ENCODE measurements at places on chromosomes 2 and 18. TPM values are rescaled to one million over a fixed set of nuclear protein-coding genes. Genes with fewer than 3 reads are reported as not detected.

Gene TDRD15
- polyA plus RNA-seq: not detected

Gene DNAJC5G
- 0.19 TPM for polyA plus RNA-seq

Gene LIPG
- polyA plus RNA-seq: 3.1 TPM

Gene ASXL2
- 1.8 TPM for polyA plus RNA-seq

Gene PDE1A
- polyA plus RNA-seq: 3.6 TPM

Gene CCDC85A
- polyA plus RNA-seq: 1.5 TPM

Gene LIMS1
- 18.8 TPM for polyA plus RNA-seq

DNA sequence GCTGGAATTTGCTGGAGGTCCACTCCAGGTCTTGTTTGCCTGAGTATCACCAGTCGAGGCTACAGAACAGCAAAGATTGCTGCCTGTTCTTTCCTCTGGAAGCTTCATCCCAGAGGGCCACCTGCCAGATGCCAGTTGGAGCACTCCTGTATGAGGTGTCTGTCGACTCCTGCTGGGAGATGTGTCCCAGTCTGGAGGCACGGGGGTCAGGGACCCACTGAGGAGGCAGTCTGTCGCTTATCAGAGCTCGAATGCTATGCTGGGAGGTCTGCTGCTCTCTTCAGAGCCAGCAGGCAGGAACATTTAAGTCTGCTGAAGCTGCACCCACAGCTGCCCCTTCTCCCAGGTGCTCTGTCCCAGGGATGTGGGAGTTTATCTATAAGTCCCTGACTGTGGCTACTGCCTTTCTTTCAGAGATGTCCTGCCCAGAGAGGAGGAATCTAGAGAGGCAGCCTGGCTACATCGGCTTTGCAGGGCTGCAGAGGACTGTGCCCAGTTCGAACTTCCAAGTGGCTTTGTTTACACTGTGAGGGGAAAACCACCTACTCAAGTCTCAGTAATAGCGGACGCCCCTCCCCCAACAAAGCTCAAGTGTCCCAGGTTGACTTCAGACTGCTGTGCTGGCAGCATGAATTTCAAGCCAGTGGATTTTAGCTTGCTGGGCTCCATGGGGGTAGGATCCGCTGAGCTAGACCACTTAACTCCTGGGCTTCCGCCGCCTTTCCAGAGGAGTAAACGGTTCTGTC, 301.1 kb downstream of the ERBB4 start:
- no peak for DNase-seq

DNA sequence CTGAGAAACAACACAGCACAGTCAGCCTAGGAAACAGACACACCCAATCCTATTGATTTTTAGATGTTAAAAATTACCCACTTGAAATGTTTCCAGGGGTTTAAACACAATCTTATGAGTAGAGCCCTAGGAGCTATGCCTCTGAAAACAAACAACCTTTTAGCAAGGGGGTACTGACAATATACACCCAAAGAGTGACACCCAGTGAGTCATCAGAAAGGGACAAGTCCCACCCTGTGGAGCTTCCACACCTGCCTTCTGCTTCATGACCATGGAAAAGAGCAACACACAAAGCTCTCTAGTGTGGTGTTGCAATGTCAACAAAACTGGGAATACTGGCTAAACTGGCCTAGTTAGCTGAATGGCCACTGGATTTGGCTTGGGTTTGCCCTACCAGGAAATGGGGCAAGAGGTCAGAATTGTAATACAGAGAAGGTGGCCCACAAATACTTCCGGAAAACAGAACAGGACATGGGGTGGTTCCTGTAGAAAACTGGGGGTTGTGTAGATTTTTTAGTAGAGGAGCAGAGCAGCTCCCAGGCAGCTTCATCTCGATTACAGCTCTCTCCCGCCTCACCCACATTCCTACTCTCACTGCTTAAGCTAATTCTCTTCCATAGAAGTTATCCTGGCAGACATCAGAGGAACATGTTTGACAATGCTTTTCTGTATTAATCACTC, 98.2 kb downstream of the GAREM1 start:
- no peak for DNase-seq

DNA sequence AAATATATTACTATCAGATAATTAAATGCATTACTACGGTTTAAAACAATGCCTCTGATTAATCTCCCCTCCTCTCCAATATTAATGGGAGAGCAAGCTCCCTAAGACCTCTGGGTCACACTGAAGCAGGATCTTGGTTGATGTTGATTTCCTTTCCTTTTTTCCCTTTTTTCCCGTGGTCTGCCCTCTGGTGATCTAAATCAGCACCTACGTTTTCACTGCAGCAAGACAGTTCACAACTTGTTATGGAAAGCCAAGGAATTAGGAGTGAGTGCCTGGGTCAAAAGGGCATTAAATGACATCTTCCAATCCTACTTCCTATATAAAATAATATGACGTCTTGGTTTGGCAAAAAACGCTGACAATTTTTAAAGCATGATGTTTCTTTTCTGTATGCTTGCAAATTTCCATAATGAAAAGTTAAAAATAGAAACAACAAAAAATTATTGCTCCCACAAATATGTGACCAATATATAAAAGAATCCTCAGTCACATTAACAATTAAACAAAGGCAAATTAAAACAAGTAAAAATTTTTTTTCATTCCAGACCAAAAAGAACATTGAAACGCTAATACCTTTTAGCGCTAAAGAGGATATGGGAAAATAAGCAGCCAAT, 7.9 kb upstream of the CFAP36 start:
- DNase-seq: no peak

GRCh38 chr2:172704072-172704936, 31.3 kb upstream of the RAPGEF4 start:
- no peak for DNase-seq

GRCh38 chr18:76866666-76867065, 44.3 kb downstream of the ZNF236 start:
- DNase-seq: no peak

- no peak for DNase-seq
These were observed 561.9 kb downstream of the ARHGAP15 start for GRCh38 chr2:143691121-143691520.

DNA sequence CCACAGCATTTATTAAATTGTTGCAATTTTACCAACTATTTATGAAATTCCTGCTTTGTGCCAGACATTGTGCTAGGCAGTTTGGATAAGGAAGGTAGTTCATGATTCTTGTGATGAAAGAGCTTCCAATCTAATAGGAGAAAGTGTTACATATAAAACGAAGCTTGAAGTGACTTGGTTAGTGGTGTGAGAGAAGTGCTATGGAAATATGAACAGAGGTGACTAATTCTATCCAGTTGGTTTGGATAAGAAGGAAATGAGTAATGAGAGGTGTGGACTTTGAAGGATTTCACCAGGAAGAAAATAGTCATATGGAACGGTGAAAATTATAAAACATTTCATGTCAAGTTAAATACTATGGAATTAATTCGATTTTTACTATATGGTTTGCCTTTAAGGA, 48.6 kb downstream of the EML6 start:
- DNase-seq: no peak

- no peak for DNase-seq
These were observed 20.6 kb upstream of the C2orf72 start for GRCh38 chr2:231016566-231017230.

DNA sequence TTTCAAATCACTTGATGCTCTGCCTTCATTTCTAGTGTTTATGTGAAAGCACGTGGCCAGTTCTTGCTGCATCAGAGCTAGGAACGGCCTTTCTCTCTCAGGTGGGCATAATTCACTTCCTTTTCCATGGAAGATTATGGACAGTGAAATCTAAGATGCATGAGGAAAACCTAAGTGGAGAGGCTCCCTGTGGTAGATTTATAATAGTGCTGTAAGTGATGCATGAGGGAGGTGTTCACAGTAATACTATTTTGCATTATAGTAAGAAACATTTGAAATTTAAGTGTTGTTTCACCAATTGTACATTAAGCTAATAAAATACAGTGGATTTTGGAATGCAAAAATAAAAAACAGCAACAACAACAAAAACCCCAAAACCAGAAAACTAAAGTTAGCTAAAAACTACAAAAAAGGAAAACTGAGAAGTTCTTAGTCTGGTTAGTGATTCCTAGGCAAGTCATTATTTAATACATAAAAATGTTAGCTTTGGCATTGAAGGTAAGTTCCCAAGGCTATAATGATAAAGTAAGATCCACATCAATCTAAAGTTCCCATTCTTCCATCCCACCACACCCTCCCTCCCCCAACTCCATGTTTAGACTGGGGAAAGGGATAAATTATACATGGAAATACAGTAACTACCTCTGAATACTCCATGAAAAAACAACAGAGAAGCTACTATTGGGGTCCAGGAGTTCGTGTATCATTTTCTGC, 153.9 kb downstream of the NAPG start:
- no peak for DNase-seq

GRCh38 chr18:44626807-44627206, 53.9 kb upstream of the SETBP1 start:
- DNase-seq: no peak

DNA sequence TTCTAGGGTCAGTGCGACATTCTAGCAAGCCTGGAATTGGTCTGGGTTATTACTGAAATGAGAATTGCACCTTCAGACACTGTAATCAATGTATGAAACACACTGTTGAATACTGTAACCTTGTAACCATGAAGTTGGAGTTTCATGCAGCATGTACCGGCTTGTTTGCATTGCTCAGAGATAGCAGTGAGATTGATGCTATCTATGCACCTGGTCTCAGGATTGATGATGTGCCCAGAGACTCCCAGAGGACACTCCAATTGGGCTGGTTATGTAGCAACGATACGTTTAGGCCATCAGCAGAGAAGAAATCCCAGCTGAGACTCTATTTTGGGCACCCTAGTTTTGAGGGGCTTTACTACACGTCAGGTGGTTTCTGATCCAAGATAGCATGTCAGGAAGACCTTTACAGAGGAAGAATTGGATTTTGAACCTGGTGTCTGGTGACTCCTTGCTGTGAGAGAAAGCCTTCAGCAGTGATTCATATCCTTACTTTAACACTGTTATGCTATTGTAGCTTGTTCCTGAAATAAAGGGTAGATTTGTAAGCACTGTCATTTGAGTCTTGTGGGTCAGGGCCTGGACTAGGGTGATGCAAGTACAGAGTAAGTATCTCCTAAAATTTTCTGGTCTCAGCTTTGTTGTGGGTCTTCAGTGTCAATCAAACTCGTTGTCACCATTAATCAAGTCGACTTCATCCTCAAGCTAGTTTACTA, 305.1 kb upstream of the GULP1 start:
- DNase-seq: no peak

DNA sequence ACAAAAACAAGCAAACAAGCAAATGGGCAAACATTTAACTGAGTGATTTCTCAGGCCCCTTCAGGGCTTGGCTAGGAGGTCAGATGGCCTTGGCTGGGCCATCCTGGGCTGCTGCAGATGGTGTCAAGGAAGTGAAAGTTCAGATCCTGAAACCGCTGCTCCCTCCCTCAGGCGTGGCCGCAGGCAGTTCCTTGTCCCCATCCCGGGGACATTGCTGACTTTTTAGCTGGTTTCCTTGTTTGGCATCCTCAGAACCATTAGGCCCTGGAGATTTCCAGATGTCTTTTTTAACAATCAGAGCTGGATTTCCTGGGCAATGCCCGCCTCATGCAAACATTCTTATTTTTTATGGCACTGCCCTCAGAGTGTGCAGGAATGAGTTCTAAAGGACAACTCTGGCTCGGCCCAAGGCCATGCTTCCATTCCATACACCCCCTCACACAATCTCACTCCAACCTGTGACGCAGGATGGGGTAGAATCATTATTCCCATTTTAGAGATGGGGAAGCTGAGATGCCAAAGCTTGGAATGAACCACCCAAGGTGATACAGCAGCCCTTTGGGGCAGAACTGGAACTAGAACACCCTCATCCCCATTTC, 86.1 kb upstream of the ZCCHC2 start:
- no peak for DNase-seq

DNA sequence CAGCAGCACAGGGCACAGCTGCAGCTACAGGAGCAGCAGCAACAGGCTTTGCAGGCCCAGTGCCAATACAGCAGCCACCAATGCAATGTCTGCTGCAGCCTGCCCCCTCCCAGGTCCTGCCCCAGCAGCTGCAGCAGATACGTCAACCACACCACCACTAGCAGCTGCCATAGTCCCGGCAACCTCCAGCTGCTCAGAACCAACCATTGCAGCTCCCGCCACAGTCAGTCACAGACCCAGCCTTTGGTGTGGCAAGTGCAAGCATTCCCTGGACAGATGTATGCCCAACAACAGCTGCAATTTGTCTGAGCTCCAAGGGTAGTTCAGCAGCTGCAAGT, 53.3 kb upstream of the TUBA3E start:
- DNase-seq: no peak

- no peak for DNase-seq
These were observed 12.1 kb downstream of the EPAS1 start for GRCh38 chr2:46309052-46309953.

GRCh38 chr2:46181306-46181705, 115.9 kb upstream of the EPAS1 start:
- DNase-seq: no peak

DNA sequence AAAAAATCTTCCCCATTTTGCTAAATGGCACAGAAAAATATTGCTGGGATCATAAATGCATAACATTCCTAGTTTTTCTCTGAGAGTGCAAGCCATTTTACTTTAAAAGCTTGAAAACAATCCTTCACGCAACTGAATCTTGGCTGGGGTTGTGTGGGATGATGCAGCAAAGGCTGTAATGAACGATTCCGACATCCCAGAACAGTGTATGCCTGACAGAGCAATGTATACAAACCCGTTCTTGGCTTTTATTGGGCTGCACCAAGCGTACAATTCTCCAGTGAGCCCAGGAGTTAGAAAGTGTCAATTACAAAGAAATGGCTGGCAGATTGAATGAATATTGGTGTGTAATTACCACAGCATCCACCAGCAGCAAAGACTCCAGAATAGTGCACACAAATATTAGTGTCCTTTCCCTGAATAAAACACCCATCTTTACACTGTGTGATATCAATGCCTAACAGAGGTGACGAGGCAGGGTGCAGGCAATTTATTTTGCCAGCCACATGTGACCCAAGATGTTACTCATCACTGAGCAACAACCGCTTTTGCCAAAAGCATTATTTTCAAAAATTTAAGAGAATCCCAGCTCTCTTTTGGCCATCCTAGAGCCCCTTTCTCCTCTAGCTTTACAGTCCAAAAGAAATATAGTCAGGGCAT, 578.6 kb upstream of the CHAC2 start:
- no peak for DNase-seq

GRCh38 chr18:28884304-28884703, 707.4 kb upstream of the CDH2 start:
- no peak for DNase-seq

DNA sequence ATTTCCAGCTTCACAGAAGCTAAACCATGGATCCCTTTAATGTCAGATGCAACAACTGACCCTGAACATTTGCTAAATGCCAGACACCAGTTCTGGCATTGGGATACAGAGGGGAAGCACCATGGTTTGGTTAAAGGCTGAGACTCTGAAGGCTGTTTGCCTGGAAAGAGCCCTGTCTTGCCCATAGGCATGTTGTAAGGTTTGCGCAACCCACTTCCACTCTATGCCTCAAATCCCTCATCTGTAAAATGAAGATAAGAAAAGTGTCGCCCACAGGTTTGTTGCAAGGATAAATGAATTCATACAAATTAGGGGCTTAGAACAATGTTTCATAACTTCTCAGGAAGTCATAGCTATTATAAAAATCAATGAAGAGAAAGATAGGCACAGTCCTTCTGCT, 380.9 kb upstream of the GYPC start:
- DNase-seq: no peak

All from heart right ventricle (tissue), 16 donors.